ENCODE measurements at places on chromosomes 2 and 18.

DNA sequence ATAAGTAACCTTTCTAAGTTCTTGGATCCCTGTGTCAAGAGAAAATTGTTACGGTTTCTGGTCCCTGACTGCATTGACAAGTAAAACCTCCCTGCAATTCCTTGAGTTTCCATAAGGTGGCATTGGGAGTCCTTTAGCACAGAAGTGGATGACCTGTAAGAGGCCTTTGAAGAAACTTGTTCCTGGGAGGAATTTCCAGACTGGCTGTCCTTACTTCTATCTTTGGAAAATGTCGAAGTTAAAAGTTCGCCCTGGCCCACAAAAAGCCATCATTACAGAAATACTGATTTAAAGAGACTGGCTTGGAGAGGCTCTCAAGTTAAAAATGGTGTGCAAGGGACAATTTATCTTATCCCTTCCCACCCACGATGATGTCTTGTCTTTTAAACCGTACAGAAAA lies 218.4 kb downstream of the CDH20 start:
- DNase-seq: peak; percentile 80

- no peak for DNase-seq
Measured at GRCh38 chr2:49754381-49754780, 600.1 kb upstream of the FSHR start.

DNA sequence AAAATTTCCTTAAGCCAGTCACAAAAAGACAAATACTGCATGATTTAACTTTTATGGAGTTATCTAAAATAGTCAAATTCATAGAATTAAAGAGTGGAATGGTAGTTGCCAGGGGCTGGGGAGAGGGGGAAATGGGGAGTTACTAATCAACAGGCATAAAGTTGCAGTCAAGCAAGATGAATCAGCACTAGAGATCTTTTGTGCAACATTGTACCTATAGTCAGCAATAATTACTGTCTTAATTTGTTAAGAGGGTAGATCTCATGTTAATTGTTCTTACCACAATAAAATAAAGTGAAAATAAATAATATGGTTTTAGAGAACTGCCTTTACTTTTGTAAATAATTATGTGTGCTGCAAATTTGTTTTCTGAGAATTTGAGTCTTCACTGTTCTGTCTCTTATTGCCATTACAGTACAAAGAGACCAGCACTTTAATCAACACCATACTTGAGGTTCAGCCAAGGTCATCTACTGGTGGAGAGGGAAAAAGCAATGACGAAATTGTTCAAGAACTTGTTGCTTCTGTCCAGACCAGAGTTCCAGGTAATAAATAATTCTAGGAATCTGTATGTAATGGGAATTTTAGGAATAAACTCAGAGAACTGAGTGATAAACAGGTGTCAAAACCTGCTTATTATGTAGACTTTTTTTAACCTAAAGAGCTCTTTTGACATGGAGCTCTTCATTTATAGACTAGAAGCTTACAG lies 75.5 kb downstream of the TRABD2A start:
- peak; percentile 74 for DNase-seq

DNA sequence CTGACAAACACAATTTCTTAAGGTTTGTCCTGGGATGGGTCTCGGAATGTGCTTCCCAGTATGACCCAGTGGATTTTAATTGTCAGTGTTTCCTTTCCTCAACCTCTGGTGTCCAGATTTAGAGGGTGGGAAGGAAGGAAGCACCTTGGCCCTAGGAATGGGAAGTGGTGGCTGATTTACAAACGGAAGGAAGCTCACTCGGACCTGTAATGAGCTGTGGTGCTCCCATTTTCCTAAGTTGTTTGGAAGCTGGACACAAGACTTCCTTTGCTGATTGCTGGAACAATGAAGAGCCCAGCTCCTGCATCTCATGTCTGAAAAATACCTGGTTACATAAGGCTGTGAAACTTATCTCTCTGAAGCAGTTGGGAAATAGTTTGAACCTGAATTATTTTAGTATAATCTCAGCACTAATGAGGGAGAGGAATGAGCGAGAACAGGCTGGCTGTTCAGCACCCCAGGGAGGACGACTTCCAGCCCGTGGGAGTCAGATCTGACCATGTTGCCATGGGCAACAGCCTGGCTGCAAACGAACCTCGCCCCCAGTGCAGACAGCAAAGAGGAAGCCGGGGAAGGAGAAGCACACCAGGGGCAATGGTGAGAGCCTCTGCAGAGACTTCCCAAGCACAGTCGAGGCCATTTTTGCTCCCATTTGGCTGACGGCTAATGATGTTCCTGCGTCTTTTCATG lies 74.4 kb upstream of the ASB18 start:
- DNase-seq: no peak

GRCh38 chr2:223532712-223533111 lies 69.4 kb downstream of the SCG2 start:
- no peak for DNase-seq

- DNase-seq: peak; percentile 65
Measured at GRCh38 chr2:45494275-45494977, 116.6 kb downstream of the SRBD1 start.

GRCh38 chr2:216110620-216111019 lies 1.5 kb downstream of the XRCC5 start:
- peak; percentile 37 for DNase-seq

- DNase-seq: no peak
Measured at GRCh38 chr18:8860845-8861642, 155.7 kb downstream of the MTCL1 start.

DNA sequence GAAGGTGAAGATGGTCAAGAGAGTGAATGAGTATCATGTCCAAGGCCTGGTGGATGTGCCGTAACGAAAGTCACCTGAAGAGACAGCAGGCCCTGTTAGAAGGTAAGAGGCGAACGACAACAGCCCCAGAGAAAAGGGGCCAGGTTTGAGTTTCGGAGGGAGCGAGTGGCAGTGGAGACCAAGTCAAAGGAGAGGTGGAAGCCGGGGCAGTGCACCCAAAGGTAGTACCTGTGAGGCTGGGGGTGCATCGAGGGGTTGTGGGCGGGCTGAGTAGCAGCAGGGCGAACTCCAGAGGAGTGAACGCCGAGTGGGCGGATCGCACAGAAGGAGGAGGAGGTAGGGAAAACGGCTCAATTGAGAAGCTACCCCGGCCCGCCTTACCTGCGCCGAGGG lies 358 bp downstream of the USP37 start:
- no peak for DNase-seq

DNA sequence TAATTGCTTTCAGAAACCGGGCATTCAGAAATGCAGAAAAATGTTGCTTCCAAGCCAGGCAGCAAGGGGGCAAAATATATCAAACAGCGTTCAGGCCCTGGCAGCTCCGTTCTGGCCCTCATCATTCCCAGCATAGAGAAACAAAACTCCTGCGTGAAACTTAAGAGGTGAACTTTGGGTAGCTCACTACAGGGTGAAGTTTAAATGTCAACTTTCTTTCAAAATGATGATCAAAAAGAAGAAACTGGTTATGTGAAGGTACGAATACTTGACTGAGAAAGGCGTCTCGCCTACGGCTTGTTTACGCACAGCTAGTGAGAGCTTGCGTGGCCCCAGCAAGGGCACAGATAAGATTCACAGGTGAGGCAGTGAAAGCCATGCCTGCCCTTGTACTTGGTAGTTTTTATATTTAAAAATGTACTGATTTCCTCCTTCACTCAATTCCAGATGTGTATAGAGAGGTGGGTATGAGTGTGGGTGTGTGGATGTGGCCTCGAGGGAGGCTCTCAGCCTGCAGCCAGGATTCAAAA lies 127.5 kb downstream of the NFATC1 start:
- no peak for DNase-seq

DNA sequence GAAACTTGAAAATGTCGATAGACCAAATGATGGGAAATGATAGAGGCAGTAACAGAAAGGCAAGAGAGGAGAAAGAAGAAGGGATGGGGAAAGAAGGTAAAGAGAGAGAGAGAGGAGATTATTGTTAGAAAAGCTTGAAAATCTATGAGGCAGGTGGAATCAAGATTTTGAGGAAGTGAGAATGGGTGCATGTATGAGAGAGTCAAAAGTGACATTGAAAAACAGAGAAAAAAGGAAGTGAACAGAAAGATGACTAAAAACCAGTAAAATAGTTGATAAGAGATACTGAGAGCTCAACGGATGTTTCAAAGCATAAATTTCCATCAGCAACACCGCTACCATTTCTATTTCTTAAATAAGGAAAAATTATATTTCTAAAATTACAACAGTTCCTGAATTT lies 327.4 kb upstream of the CWC22 start:
- DNase-seq: no peak

- DNase-seq: no peak
Measured at GRCh38 chr2:120258196-120258595, 5.5 kb downstream of the RALB start.

DNA sequence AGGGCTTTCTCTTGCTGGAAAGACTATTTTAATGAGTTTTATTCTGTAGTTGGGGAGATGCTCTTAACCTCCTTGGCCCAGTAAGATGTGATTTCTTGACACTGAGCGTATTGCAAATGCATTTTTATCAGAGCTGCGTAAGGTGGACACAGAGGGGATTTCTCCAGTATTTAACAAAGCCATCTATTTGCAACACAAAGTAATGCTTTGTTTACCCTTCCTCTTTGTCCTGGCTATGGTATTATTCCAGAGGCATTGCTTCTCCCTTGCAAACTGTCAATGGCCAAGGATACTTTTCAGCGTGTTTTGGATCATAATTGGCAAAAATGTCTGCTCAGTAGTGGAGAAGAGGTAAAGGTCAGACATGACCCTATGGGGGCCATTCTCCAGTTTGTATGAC lies 90.8 kb upstream of the PIK3C3 start:
- no peak for DNase-seq

Data from EL (cell line).